NCI-H1417 (cell line): ENCODE measurements at places on chromosomes 12 and 14.
A peak's percentile ranks its signal among the peaks of the same experiment; 100 is the strongest.

GRCh38 chr14:58961045-58961731 lies 227.3 kb upstream of the DAAM1 start:
- DNase-seq, result no peak

DNA sequence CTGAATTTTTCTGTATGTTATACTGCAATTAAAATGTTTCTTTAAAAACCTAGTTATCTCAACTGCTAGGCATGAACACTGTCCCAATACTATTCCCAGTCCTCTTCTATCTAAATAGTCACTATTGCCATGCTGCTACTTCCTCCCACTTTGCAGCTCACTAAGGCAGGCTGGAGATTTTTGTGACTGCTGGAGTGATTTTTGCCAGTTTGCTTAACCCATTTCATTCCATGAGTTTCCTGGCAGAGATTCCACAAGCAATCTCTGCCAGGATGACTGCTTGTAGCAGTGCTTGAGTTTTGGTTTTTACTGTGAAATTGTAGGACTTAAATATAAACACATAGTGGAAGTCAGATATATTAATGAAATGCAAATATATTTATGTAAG lies 80.8 kb downstream of the BHLHE41 start:
- no peak for DNase-seq

DNA sequence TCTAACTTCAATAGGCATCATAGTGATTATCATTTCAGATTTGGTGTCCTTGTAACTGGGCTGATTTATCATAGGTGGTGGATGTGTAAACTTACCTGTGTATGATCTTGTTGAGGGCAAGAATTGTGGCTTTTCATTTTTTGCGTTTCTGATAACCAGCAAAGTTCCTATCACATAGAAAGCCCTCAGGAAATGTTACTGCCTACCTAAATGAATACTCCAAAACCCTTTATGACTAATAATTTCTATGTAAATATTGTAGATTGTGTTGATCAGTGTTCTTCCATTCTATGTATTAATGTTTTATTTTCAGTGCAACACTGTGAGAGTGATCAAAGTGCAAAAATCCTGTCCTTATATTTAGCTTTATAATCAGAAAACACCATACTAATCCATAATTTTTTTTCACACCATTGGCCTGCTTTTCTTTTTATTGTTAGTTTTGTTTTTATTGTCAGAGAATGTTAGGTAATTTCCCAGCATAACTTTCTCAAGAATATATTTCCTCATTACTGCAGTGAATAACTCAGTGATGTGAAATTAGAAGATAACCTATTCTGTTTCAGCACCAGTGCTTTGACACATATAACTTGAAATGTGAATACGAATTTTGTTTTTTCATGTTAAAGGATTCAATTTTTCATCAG lies 94.1 kb downstream of the GPHN start:
- DNase-seq, result no peak

DNA sequence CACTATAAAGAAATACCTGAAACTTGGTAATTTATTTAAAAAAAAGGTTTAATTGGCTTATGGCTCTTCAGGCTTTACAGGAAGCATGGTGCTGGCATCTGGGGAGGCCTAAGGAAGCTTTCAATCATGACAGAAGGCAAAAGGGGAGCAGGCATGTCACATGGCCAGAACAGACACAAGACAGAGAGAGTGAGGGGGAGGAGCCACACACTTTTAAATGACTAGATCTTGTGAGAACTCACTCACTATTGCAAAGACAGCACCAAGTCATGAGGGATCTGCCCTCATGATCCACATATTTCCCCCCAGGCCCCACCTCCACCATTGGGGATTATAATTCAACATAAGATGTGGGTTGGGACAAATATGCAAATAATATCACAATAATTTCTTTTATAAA lies 355.6 kb downstream of the DAD1 start:
- no peak for DNase-seq

GRCh38 chr14:34426313-34427295 lies 35.4 kb downstream of the SPTSSA start:
- DNase-seq, result no peak

GRCh38 chr12:7907009-7907408 lies 29.0 kb downstream of the SLC2A3 start:
- DNase-seq, result no peak

DNA sequence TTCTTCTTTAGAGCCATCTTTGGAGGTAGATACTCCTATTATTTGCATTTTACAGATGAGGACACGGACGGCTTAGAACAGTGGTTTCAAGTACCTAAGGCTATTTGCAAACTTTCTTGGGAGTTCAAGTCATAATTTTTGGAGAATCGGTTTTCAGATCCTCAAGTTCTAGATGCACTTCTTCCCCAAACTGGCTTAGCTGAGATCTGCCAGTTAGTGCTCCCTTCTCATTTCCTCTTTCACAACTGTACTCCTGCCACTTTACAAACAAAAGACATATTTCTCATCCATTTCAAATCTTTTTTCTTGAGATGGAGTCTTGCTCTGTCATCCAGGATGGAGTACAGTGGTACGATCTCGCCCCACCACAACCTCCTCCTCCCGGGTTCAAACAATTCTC lies 77.3 kb downstream of the HELB start:
- no peak for DNase-seq

GRCh38 chr12:106226884-106227640 lies 20.8 kb downstream of the CKAP4 start:
- DNase-seq, result peak; percentile 75

- no peak for DNase-seq
Observed at GRCh38 chr12:53809005-53809404, 57.2 kb upstream of the CISTR start.

GRCh38 chr12:24775073-24775472 lies 173.8 kb downstream of the BCAT1 start:
- no peak for DNase-seq

GRCh38 chr12:10717410-10717809 lies 5.7 kb downstream of the YBX3 start:
- no peak for DNase-seq

DNA sequence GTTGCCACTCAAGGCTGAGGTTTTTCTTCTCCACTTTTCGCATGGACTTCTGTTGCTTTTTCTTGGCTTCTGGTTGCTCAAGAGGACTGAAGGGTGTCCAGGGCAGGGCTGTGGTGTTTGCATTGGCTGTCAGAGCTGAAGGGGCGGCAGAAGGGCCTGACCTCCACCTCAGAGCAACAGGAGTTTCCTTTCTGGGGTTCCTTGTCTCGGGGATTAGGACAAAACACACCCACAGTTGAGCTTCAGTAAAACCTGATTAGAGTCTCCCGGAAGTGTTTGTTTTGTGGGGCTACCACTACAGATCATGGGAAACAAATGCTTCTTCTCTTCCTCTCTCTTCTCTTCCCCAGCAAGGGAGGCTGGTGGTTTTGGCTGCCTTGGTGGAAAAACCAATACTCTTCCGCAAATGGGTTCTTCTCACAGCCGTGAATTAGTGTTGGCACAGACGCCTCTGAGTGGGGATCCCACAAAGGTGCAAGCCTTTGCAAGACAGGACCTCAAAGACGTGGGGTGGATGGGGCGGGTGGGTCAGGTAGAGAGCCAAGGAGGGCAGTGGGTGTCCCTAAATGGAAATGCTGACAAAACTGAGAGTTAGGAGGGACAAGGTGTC lies 317.7 kb upstream of the TBX3 start:
- no peak for DNase-seq

DNA sequence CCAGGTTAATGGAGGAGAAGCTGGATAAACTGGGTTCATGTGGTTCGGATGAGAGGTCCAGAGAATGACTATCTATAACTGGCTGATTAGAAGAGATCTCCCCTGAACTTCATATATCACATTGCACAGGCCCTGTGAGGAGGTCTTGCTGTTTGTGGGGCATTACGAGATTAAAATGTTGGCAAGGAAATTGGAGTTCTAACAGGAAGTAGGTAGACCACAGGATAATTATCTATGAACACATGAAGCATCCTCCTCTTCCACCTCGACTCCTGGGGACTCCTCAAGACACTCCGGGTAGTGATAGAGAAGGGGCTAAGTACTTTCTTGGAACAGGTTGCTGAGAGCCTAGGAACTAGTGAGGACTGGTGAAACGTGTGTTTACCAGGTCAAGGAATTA lies 418.8 kb downstream of the KCNH5 start:
- no peak for DNase-seq
